ENCODE measurements at places on chromosomes 16 and 17. TPM values are rescaled to one million over a fixed set of nuclear protein-coding genes. Genes with fewer than 3 reads are reported as not detected.

Gene KRTAP9-2
- not detected for total RNA-seq

Gene CBX2
- total RNA-seq, result 1.3 TPM

Gene USP6
- total RNA-seq, result 0.16 TPM

Gene HOXB6
- 10.5 TPM for total RNA-seq

Gene UBFD1
- total RNA-seq, result 95.4 TPM

Gene WNK4
- total RNA-seq, result 0.22 TPM

Gene IL17C
- total RNA-seq, result not detected

Gene RNU2-1
- total RNA-seq, result not detected

Gene UBALD1
- total RNA-seq, result 33.5 TPM

Gene FBF1
- total RNA-seq, result 19.4 TPM

Gene PRR35
- not detected for total RNA-seq

Gene CCL14
- 44.9 TPM for total RNA-seq

Gene CCL5
- total RNA-seq, result 5.0 TPM

Gene PROCA1
- total RNA-seq, result 2.8 TPM

GRCh38 chr16:79093554-79093967 lies 507.0 kb downstream of the MAF start:
- DNase-seq, result peak; percentile 9

- no peak for DNase-seq
Measured at GRCh38 chr16:75298267-75298666, 46.8 kb upstream of the BCAR1 start.

GRCh38 chr17:1729966-1730325 lies 5.4 kb downstream of the WDR81 start:
- no peak for DNase-seq

GRCh38 chr16:85521552-85522307 lies 91.4 kb upstream of the GSE1 start:
- no peak for DNase-seq

DNA sequence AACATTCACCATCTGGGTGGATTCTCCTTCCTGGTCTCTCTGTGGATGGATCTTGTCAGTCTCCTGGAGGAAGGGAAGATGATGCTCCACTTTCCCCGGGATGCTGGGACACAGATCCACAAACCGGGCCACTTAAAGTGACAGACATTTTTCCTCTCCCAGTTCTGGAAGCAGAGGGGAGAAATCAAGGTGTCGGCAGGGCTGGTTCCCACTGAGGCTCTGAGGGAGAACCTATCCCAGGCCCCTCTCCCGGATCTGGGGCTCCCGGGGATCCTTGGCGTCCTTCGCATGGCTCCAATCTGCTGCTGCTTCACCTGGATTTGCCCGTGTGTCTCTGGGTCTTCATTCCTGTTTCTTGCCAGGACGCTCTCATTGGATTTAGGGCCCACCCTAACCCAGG lies 263.1 kb upstream of the TNRC6C start:
- no peak for DNase-seq

DNA sequence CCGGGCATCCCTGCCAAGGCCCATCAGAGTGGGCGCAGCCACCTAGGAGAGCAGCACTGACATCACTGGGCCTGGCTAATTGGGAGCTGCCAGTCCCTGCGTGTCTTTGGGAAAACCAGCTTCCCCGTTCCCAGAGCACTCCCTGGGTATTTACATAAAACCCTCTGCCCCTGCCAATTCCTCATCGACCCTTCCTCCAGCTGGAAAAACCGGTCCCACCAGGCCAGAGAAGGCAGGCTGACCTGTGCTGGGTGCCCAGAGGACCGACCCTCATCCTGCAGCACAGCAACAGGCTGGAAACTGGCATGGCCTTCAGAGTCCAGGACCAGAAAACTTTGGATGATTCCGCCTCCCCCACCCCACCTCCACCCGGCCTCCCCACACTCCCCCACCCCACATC lies 8.2 kb upstream of the FOXN1 start:
- DNase-seq, result no peak

- peak; percentile 95 for DNase-seq
Measured at GRCh38 chr16:15482068-15482747, 47.8 kb downstream of the BMERB1 start.

DNA sequence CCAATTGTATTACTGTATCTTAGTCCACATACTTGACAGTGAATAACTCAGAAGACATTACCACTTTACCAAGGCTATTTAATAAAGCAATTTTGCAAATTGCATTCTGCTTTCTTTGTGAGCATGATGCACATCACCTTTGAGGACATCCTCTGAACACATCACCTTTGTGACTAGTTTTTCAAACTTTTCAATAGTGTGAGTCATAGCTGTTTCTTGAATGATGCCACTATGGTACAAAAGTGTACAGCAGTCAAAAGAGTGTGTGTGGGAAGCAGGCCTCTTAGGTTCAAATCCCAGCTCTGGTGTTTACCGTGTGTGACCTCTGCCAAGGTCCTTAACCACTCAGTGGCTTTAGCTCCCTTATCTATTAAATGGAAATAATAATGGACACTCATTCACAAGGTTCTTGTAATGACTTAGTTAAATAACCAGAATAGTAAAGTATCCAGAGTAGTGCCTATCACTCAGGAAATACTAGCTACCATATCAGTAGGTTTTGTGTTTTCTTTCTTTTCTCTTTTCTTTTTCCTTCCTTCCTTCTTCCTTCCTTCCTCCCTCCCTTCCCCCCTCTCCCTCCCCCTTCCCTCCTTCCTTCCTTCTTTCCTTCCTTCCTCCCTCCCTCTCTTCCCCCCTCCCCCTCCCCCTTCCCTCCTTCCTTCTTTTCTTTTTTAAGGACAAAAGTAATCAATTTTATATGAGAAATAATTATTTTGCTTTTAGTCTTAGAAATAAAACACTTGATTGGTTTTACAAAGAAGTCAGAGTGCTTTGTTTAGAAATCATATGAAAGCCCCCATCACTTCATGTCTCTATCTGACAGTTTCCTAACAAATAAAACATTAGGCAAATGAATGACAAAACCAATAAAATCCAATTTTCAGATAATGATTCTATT lies 178.9 kb downstream of the MYO1D start:
- no peak for DNase-seq

DNA sequence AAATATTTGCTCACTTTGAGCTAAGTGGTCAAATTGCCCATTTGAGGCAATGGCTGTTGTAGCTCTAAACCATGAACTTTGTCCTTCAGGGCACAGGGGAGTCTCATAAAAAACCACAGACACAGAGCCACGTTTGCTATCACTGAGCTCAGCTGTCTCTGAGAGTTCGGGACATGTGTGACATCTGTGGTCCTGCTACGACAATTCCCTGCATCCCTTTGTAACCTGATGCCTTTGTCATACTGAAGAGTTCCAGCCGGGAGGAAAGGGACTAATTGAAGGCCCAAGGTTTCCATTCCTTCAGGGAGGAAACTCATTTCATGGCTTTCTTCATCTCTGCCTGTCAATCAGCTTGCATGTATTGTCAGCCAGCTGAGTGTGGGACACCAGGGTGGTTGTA lies 599.4 kb upstream of the CDH5 start:
- no peak for DNase-seq

DNA sequence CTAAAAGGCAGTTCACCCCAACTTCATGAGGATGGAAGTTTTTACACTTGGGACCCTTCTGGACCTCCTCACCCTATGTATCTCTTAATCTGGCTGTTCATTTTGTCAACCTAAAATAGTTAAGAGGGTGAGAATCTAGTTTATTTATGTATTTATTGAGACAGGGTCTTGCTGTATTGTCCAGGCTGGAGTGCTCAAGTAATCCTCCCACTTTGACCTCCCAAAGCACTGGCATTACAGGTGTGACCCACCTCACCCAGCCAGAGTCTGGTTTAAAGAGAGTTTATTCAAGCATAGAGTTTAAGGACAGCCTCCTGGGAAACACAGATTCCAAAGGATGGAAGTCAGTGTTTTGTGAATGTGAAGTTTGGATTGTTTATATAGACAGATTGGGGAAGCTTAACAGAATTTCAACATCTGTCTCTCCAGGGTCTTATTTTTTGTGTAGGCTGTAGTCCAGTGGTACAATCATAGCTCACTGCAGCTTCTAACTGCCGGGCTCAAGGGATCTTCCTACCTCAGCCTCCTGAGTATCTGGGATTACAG lies 8.0 kb upstream of the APPBP2 start:
- DNase-seq, result no peak

- no peak for DNase-seq
Measured at GRCh38 chr17:66786107-66786506, 48.8 kb upstream of the CACNG5 start.

- no peak for DNase-seq
Measured at GRCh38 chr17:69478916-69479315, 64.4 kb downstream of the MAP2K6 start.

- DNase-seq, result no peak
Measured at GRCh38 chr17:76981545-76982295, 113.5 kb downstream of the MGAT5B start.

DNA sequence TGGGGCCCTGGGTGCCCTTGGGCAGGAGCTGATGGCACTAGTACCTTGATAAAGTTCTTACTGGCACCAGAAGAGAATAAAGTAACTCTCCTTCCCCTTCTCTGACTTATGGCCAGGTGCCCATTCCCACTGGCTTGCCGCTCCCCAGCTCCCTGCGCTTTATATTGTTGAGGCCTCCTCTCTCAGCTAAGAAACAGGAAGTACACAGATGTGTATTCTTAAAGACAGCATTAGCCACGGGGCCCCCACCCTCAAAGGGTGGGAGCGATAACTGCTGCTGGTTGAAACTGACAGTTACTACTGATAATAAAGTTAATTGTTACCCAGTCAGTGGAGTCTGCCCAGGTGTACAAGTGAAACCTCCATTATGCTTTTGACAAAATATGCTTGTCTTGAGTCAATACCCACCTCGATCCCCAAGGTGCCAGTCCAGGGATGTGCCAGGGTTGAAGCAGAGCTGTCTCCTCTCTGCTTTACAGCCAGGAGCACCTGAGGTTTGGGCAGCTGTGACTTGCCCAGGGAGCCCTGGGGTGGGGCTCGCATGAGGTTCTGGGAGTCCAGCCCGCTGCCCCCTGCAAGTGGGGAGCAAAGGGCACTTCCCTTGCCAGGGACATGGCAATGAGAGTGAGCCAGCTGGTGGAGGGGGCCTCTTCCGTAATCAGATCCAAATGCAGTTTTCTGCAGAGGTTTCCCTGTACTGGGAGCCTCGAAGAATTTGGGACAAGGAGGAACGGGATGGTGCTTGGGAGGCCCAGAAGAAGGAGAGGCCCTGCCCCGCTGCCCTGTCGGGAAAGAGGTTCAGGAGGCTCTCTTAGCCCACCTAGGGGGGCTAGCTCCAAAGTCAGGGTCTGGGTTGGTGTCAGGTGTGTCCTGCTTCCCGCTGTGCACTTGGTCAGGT lies 5.4 kb upstream of the CLDN9 start:
- no peak for DNase-seq

- DNase-seq, result no peak
Measured at GRCh38 chr16:85197611-85198566, 85.6 kb upstream of the CIBAR2 start.

DNA sequence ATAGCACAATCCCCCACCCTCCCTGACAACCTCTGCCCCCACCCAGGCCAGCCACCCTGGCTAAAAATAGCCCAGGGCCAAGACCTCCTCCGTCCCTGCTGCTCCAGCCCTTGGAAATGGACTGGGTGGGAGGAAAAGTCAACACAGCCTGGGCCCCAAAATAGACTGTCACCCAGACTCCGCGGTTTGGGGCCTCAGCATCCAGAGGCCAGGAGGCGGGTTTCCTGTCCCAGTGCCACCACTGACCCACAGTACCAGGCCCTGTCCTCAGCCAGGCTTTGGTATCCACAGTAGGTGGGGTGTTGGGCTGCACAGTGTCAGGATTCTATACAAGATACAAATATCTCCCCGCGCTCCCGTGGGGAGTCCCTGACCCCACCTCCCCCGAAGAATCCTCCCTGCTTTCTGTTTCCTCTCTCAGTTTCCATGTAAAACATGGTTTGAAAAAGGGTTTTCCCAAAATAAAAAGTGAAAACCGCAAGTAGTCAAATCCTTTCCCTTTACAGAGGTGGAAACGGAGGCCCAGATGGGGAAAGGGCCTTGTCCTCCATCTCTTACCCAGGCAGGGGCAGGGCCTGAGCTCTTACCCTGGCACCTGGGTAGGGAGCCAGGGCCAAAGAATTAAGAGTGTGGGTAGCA lies 20.1 kb downstream of the CPNE2 start:
- no peak for DNase-seq

DNA sequence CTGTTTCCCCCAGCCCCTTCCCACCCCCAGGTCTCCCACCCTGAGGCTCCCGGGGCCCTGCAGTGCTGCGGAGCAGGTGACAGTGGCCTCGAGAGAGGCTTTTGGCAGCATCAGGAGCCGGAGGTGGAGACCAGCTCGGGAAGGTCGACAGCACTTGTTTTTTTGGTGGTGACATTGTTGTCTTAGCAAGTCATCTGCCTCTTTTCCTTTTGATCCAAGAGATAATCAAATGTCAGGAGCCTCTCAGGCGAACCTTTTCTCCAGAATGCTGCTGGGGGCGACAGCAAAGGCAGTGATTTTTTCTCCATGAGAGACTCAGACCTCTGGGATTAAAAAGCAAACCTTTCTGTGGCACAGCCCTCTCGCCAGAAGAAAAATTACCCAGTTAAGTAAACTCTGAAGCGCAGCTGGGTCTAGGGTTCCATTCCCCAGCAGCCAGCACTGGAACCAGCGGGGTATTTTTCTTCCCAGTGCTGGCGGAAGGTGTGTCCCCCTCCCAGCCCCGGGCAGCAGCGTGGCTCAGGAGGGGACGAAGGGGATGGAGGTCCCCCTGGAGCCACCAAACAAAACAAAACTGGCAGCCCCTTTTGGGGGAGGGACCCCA lies 37.2 kb downstream of the GRIN2C start:
- no peak for DNase-seq

- no peak for DNase-seq
Measured at GRCh38 chr16:65394281-65394680, 272.4 kb upstream of the CDH11 start.

- DNase-seq, result no peak
Measured at GRCh38 chr17:50149091-50149416, 1.4 kb downstream of the PPP1R9B start.

- DNase-seq, result no peak
Measured at GRCh38 chr17:48322060-48322459, 108.0 kb downstream of the SKAP1 start.

GRCh38 chr16:65410801-65411200 lies 288.9 kb upstream of the CDH11 start:
- DNase-seq, result no peak

- DNase-seq, result peak; percentile 98
Measured at GRCh38 chr17:40218740-40219593, at the start of gene WIPF2. Gene WIPF2 (plus strand): TSS chr17:40219304. CDS start chr17:40256460, 37,156 bp downstream.

- DNase-seq, result no peak
Measured at GRCh38 chr16:58157239-58157638, 28.1 kb upstream of the CFAP20 start.

All from adrenal gland (tissue), 19 donors.